Type B pancreatic cell (in vitro differentiated cells): ENCODE measurements at places on chromosomes 4 and X. TPM values are rescaled to one million over a fixed set of nuclear protein-coding genes. Genes with fewer than 3 reads are reported as not detected.

The CASP3 gene
- total RNA-seq, result 38.9 and 40.8 TPM in 2 replicates

DNA sequence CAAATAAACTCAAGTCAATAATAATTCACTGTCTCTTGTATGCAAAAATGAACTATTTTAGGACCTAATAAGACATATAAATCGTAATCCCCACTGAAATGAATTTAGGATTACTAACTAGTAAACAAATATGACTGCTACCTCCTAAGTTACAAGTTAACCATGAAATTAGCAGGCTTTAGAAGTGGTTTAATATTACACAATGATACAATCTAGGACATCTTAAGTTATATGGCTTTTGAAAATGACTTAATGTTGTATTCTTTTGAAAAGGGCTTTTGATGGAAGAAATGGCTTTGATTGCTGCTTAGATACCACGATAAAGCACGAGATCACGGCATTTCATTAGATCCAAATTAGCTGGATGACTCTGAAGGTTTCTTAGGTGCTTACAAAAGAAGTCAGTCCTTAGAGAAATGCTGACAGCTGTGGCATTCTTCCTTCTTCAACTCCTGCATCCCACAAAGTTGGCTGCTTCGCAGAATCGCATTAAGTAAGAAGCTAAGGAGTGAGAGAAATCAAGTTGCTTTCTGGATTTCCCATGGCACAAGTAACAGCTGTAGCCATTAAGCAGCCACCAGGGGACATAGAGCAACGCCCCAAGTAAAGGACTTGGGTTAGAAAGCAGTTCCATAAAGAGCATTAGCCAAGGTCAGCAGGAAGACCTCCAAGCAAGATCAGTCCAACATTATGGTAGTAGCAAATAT is 6.9 kb downstream of the SLC10A7 start:
- no peak for DNase-seq

DNA sequence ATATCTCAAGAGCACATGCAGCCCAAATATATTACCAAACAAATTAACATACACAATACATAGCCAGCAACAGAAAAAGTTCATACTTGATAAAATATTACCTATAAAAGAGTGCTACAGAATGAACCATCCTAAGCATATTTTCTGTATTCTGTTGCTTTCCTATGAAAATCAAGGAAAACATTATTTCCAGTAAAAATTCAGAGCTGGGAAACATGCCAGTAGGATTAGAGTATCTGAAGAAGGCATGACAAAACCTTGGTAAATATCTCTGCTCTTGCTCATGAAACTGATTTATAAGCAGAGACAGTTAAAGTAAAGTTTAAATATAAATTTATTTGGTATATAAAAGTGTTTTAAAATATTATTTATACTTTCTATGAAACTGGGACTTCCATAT is 599.7 kb downstream of the ARAP2 start:
- DNase-seq, result no peak

- no peak for DNase-seq
Measured at GRCh38 chrX:41478381-41478911, 31.3 kb downstream of the NYX start.

DNA sequence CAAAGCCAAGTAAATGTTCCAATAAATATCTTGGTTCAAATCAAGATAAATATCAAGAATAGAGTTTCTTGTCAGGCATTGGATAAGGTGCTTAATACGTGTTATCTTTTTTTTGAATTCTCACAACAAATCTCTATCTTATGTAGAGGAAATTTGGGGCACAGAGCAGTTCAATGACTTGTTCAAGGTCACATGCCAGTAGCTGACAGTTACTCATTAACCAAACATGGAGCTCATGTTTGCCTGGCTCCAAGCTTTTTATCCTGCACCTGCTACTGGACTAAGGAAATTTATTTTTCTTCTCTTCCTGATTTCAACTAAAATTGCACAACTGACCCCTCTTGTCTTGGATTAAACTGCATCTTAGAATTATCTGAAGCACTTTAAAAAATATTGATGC is 76.3 kb downstream of the ATP10D start:
- DNase-seq, result no peak

DNA sequence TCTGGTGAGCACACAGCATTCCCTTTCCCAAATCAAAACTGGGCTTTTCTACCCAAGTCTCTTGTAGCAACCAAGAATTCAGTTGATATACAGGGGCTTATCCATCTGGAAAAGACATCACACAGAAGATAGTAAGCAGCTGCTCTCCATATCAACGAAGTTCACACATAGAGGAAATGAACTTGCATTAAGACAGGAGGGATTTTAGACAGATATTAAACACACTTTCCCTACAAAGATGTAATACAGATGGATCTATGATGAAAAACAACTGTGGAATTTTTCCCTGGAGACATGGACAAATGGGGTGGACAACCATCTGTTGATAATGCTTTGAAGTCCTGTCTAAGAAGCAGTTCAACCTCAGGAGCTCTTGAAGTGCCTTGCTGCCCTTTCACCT is 9.8 kb upstream of the PDE5A start:
- DNase-seq, result no peak
